ENCODE measurements at places on chromosomes 5 and 9. TPM values are rescaled to one million over a fixed set of nuclear protein-coding genes. Genes with fewer than 3 reads are reported as not detected.

The MEF2C gene
- total RNA-seq: 1.4 TPM

The PPP3R2 gene
- not detected for total RNA-seq

The ADRB2 gene
- total RNA-seq: 0.65 TPM

The PCDHB2 gene
- 28.8 TPM for total RNA-seq

The SPINK6 gene
- total RNA-seq: not detected

The CNTFR gene
- total RNA-seq: 1.2 TPM

The OSMR gene
- total RNA-seq: 2.6 TPM

- no peaks in the 10 kb centered on the region for H3K4me1 ChIP-seq
- no peaks in the 10 kb centered on the region for H3K36me3 ChIP-seq
- no peak overlapping the region for H3K27ac ChIP-seq
- no peaks in the 10 kb centered on the region for H3K27me3 ChIP-seq
- no peak for DNase-seq
These were observed 517.7 kb upstream of the WWC1 start for GRCh38 chr5:167773668-167774301.

GRCh38 chr5:179294891-179295777 lies 50.1 kb downstream of the ADAMTS2 start:
- no peaks in the 10 kb centered on the region for H3K36me3 ChIP-seq
- no peaks in the 10 kb centered on the region for H3K4me1 ChIP-seq
- no peaks in the 10 kb centered on the region for H3K27me3 ChIP-seq
- H3K4me3 ChIP-seq: no peak overlapping the region

GRCh38 chr9:134193912-134194535 lies 29.7 kb upstream of the RNU6ATAC start:
- H3K4me1 ChIP-seq: no peaks in the 10 kb centered on the region
- H3K27ac ChIP-seq: no peak overlapping the region
- no peaks in the 10 kb centered on the region for H3K36me3 ChIP-seq
- no peaks in the 10 kb centered on the region for H3K27me3 ChIP-seq

GRCh38 chr5:172830876-172831662 lies 3.0 kb upstream of the ERGIC1 start:
- H3K27ac ChIP-seq: no peak overlapping the region
- H3K27me3 ChIP-seq: no peaks in the 10 kb centered on the region
- H3K36me3 ChIP-seq: no peaks in the 10 kb centered on the region
- H3K4me1 ChIP-seq: peaks cover 6% of the 10 kb centered on the region

GRCh38 chr5:181245427-181246275 lies 1.9 kb upstream of the RACK1 start:
- H3K27ac ChIP-seq: peak overlapping the region; percentile 24
- peaks cover 21% of the 10 kb centered on the region for H3K36me3 ChIP-seq
- H3K4me1 ChIP-seq: peaks cover 19% of the 10 kb centered on the region
- no peaks in the 10 kb centered on the region for H3K27me3 ChIP-seq
- H3K4me3 ChIP-seq: peak overlapping the region; percentile 83
- DNase-seq: no peak

DNA sequence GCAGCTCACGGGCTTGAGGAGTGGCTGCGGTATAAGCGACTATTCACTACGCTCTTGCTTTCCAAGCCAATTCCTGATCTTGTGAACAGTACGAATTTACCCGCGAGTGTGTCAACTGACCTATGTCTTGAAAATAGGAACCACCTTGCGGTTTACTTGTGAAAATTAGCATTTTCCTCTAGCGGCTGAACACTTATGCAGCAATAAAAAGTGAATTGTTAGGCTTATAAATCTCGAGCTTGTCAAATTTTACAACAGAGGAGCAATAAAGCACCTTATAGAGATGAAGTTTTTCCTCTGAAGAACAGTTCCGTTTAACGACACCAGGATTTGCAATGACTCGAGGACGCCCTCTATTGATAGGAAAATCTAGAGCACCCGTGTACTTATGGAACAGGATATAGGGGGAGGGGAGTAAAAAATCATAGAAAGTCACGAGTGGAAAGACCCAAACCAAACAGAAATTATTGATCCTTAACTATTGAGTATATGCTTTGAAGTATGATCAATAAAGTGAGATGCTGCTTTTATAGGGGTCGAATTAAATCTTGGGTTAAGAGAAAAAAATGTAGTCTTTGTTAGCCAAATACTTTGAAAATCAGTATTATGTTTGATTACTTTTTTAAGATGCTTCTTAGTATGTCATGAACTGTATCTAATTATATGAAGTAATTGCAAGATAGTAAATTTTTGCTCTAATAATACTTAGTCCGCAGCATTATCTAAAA lies 1.9 kb upstream of the RGMB start:
- H3K4me3 ChIP-seq: peak overlapping the region; percentile 52
- peaks cover 12% of the 10 kb centered on the region for H3K36me3 ChIP-seq
- H3K4me1 ChIP-seq: peaks cover 7% of the 10 kb centered on the region
- no peak overlapping the region for H3K27ac ChIP-seq
- DNase-seq: no peak

GRCh38 chr9:122232796-122233306 lies 4.1 kb upstream of the LHX6 start:
- H3K27me3 ChIP-seq: peaks cover 25% of the 10 kb centered on the region
- no peak overlapping the region for H3K27ac ChIP-seq
- no peak overlapping the region for H3K4me3 ChIP-seq

DNA sequence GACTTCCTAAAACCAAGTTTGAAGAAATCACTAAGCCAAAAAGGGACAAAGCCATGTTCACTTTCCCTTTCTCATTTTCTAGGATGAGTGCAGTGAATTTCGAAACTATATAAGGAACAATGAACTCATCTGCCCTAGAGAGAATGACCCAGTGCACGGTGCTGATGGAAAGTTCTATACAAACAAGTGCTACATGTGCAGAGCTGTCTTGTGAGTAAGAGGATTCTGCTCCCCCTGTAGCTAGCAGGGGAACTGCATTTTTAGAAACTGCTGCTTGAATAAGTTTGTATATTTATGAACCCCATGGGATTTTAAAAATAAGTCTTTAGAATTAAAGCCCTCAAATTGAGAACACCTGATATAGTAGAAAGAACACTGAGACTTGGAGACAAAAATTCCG lies 42.7 kb upstream of the SPINK14 start:
- no peaks in the 10 kb centered on the region for H3K4me1 ChIP-seq
- H3K4me3 ChIP-seq: no peak overlapping the region
- no peaks in the 10 kb centered on the region for H3K27me3 ChIP-seq

DNA sequence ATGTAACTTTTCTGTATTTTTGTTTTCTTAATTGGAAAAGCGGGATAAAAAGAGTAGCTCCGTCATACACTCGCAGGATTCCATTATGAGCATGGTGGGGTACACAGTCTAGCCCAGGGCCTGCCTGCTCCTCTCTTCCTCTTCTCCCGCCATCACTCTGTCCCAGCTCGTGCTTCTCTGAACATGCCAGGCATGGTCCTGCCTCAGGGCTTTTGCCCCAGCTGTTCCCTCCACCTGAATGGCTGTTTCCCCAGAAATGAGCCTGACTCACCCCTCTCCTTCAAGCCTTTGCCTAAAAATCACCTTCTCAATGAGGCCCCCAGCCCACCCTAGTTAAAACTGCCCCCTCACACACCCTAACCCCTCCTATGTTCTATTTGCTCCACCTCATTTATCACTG lies 4.5 kb downstream of the CORO2A start:
- peaks cover 7% of the 10 kb centered on the region for H3K27me3 ChIP-seq
- DNase-seq: no peak
- H3K4me3 ChIP-seq: no peak overlapping the region
- no peaks in the 10 kb centered on the region for H3K36me3 ChIP-seq

DNA sequence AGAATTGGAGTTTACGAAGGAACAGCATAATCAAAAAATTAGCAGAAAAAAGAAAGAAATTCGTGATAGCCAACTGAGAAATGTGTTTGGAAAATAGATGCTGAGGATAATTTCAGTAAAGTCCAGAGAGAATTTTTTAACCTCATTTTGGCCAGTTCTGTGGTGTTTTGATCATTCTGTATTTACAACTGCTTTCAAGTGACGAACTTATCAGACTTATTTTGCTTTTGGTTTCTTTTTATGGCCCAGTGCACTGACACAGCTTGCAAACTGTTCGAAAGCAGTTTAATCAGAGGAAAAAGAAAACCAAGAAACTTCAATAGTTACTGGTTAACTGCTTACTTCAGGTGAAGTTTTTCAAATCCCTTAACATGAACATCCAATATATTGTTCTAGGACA lies 1.9 kb downstream of the SDHA start:
- peaks cover 2% of the 10 kb centered on the region for H3K36me3 ChIP-seq
- no peaks in the 10 kb centered on the region for H3K27me3 ChIP-seq
- DNase-seq: no peak
- no peak overlapping the region for H3K27ac ChIP-seq
- no peak overlapping the region for H3K4me3 ChIP-seq

- H3K4me3 ChIP-seq: no peak overlapping the region
- DNase-seq: no peak
- H3K4me1 ChIP-seq: no peaks in the 10 kb centered on the region
These were observed 105.4 kb upstream of the ATP10B start for GRCh38 chr5:160957312-160957861.

DNA sequence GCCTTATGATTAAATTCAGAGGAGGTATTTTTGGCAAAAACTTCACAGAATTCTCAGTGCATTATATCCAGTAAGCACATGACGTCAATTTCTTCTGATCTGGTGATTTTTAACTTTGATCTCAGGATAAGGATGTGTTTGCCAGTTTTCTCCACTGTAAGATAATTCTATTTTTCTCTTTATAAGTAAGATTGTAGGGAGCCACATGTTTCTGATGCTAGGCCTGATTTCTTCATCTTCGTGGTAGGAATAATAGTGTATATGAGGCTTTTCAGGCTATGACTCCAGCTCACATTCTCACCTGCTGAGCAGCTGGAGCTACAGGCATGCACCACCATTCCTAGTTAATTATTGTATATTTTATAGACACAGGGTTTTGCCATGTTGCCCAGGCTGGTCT lies 32.1 kb upstream of the LMNB1 start:
- H3K4me1 ChIP-seq: peaks cover 3% of the 10 kb centered on the region
- H3K36me3 ChIP-seq: no peaks in the 10 kb centered on the region
- no peak overlapping the region for H3K4me3 ChIP-seq
- H3K27me3 ChIP-seq: no peaks in the 10 kb centered on the region
- H3K27ac ChIP-seq: no peak overlapping the region

DNA sequence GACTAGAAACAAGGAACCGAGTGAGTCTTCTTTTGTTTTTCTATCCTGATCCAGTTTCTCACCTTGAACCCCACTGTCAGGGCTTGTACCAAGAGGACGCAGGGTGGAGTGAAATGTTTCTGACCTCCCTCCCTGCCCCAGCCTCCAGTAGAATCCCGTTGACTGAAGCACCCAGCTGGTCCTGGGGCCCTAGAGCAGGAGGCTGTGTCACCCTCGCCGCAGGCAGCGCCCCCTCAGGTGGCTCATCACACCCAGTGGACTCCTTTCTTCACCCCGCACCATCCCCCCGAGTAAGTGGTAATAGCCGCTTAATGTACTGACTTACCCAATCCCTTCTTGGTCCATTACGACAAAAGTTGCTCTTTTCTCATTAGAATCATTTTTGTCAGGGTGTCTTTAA lies 53.8 kb downstream of the MVB12B start:
- no peak overlapping the region for H3K4me3 ChIP-seq
- no peaks in the 10 kb centered on the region for H3K27me3 ChIP-seq
- no peak for DNase-seq
- H3K27ac ChIP-seq: no peak overlapping the region

DNA sequence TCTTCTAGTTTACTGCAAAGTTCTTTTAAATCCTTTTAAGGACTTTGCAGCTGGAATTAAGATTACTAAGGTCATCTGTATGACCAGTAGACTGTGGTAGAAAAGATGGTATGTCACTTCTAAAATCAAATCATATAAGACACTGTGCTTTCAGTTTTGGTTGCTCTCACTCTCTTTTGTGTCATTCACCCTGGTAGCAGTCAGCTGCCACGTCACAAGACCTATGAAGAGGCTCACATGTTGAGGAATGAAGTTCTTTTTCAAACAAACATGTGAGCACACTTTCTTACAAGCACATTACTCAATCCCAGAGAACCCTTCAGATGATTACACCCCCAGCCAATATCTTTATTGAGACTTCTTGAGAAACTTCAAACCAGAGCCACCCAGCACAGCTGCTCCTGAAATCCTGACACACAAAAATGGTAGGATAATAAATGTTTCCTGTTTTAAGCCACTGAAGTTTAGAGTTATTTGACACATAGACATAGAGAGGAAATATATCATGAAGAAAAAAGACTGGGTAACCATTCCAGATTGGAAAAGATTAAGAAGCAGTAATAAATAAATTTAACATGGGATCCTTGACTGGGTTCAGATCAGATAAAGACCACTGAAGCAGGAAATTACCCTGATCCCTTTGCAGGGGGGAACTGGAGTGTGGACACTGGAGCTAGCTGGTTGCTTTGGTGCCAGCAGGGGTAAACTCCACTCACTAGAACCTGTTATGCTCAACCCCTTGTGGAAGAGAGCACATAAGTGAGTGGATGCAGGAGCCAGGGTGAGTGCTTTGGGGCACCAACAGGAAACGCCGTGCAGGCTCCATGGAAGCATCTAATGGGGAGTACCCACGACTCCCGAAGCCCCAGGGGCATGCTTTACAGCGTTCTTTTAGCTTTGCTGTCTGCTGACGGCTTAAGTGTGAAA lies 64.1 kb downstream of the SLCO4C1 start:
- H3K4me1 ChIP-seq: no peaks in the 10 kb centered on the region
- no peaks in the 10 kb centered on the region for H3K36me3 ChIP-seq
- no peak overlapping the region for H3K4me3 ChIP-seq
- H3K27ac ChIP-seq: no peak overlapping the region

DNA sequence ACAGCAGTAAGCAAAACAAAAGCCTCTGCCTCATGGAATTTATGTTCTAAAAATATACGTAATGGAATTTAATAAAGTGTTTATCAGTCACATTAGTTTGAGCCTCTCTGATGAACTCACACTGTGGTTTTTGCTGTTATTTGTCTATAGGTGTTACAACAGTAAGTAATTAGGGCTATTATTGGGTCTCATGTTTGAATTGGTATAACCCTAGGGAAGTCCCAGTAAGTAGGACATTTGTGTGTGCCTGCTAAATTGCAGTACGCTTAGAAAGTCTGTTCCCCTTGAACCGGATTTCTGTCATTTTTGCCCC lies 197.6 kb downstream of the NR3C1 start:
- no peak for DNase-seq
- H3K4me1 ChIP-seq: no peaks in the 10 kb centered on the region
- H3K4me3 ChIP-seq: no peak overlapping the region
- no peaks in the 10 kb centered on the region for H3K36me3 ChIP-seq
- H3K27ac ChIP-seq: no peak overlapping the region

DNA sequence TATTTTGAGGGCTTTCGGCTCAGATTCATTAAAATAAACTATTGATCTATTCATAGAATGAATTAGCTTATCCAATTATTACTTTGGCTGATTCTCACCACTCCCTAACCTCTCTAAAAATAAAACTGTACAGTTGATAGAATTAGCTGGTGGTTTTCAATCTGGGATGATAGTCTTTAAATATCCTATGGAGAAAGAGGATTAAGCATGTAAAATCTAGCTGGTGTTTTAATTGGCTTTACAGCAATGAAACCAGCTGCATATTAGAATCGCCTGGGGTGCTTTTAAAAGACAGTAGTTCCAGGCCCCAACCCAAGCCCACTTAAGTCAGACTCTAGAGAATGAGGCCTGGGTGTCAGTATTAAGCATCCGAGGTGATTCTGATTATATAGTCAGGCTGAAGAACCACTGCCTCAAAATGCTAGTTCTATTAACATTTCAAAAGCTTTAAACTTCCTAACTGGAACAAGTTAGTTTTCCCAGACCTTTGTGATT lies 95.1 kb downstream of the MAP1B start:
- peaks cover 77% of the 10 kb centered on the region for H3K36me3 ChIP-seq
- DNase-seq: no peak
- H3K27me3 ChIP-seq: no peaks in the 10 kb centered on the region
